AG04450 (cell line): ENCODE measurements at places on chromosomes 6 and 20. TPM values are rescaled to one million over a fixed set of nuclear protein-coding genes. Genes with fewer than 3 reads are reported as not detected.

Gene ECT2L
- 0.01 TPM in 1 of 2 replicates, not detected in the other for polyA plus RNA-seq

Gene ETV7
- polyA plus RNA-seq, result 0.41 and 0.81 TPM in 2 replicates

Gene DLL1
- polyA plus RNA-seq, result 0.06 and 0.07 TPM in 2 replicates

Gene SEL1L2
- polyA plus RNA-seq, result not detected in 2 replicates

Gene PCIF1
- 11.5 and 14.6 TPM in 2 replicates for polyA plus RNA-seq

Gene STAU1
- polyA plus RNA-seq, result 75.4 and 80.7 TPM in 2 replicates

Gene BPIFA1
- polyA plus RNA-seq, result not detected in 2 replicates

Gene ULBP3
- 13.1 and 16.0 TPM in 2 replicates for polyA plus RNA-seq

Gene GGTLC1
- not detected in 2 replicates for polyA plus RNA-seq

Gene PACRG
- not detected in 2 replicates for polyA plus RNA-seq

Gene ANGPT4
- not detected in 2 replicates for polyA plus RNA-seq

Gene MEP1A
- polyA plus RNA-seq, result not detected in 2 replicates

Gene TRMT6
- polyA plus RNA-seq, result 8.3 and 10.2 TPM in 2 replicates

Gene FYN
- 25.2 and 29.0 TPM in 2 replicates for polyA plus RNA-seq

Gene SIRPB2
- polyA plus RNA-seq, result not detected in 2 replicates

Gene PTCHD4
- 2.3 and 2.9 TPM in 2 replicates for polyA plus RNA-seq

Gene SYCP2
- 0.24 and 0.25 TPM in 2 replicates for polyA plus RNA-seq

Gene DUSP15
- not detected in 2 replicates for polyA plus RNA-seq

Gene AKIRIN2
- polyA plus RNA-seq, result 30.4 and 31.3 TPM in 2 replicates

Gene APCDD1L
- 8.6 and 14.5 TPM in 2 replicates for polyA plus RNA-seq

Gene PNLDC1
- polyA plus RNA-seq, result 0.11 and 0.19 TPM in 2 replicates

Gene OR2J3
- polyA plus RNA-seq, result not detected in 2 replicates

Gene MYL9
- 273 and 380 TPM in 2 replicates for polyA plus RNA-seq

Gene CARMIL1
- 0.41 and 0.55 TPM in 2 replicates for polyA plus RNA-seq

Gene WRNIP1
- polyA plus RNA-seq, result 28.0 and 35.2 TPM in 2 replicates

Gene SIRPB1
- polyA plus RNA-seq, result not detected in 2 replicates

Gene TFAP2C
- 0.07 TPM in 1 of 2 replicates, not detected in the other for polyA plus RNA-seq

Gene KHDC1L
- 0.22 and 0.27 TPM in 2 replicates for polyA plus RNA-seq

Gene BMP5
- polyA plus RNA-seq, result 0.26 and 0.63 TPM in 2 replicates

Gene CAGE1
- not detected in 2 replicates for polyA plus RNA-seq

Gene CNKSR3
- polyA plus RNA-seq, result 8.6 and 10.1 TPM in 2 replicates

Gene POU3F2
- not detected in 2 replicates for polyA plus RNA-seq

Gene GCLC
- polyA plus RNA-seq, result 74.8 and 89.3 TPM in 2 replicates

Gene CTAGE9
- polyA plus RNA-seq, result not detected in 2 replicates

Gene NKX2-4
- polyA plus RNA-seq, result not detected in 2 replicates

Gene SLC17A3
- polyA plus RNA-seq, result 0.04 TPM in 1 of 2 replicates, not detected in the other

Gene IPCEF1
- polyA plus RNA-seq, result 0.35 and 0.66 TPM in 2 replicates

Gene KCNG1
- 16.0 and 20.3 TPM in 2 replicates for polyA plus RNA-seq

Gene OPRM1
- not detected in 2 replicates for polyA plus RNA-seq

Gene VNN1
- 0.06 TPM in 1 of 2 replicates, not detected in the other for polyA plus RNA-seq

Gene SAMD10
- 1.3 and 1.8 TPM in 2 replicates for polyA plus RNA-seq

Gene CDH26
- 0.05 and 0.10 TPM in 2 replicates for polyA plus RNA-seq

Gene GSTA2
- polyA plus RNA-seq, result not detected in 2 replicates

Gene KCNK5
- not detected in 2 replicates for polyA plus RNA-seq

Gene LY86
- not detected in 2 replicates for polyA plus RNA-seq

Gene FLRT3
- 2.2 and 3.0 TPM in 2 replicates for polyA plus RNA-seq

Gene DST
- 163 and 182 TPM in 2 replicates for polyA plus RNA-seq

Gene PLCB4
- 13.0 and 18.6 TPM in 2 replicates for polyA plus RNA-seq

Gene CLIC5
- polyA plus RNA-seq, result not detected in 2 replicates

Gene SAMD5
- 1.9 and 3.1 TPM in 2 replicates for polyA plus RNA-seq

Gene SLC17A4
- not detected in 2 replicates for polyA plus RNA-seq

Gene PNPLA1
- not detected in 2 replicates for polyA plus RNA-seq

Gene TREML1
- not detected in 2 replicates for polyA plus RNA-seq

Gene LPIN3
- 1.2 and 2.0 TPM in 2 replicates for polyA plus RNA-seq

Gene SLC17A2
- not detected in 2 replicates for polyA plus RNA-seq

Gene TREML2
- polyA plus RNA-seq, result not detected in 2 replicates

Gene OTOR
- not detected in 2 replicates for polyA plus RNA-seq

Gene EYA2
- polyA plus RNA-seq, result 4.0 and 5.1 TPM in 2 replicates

Gene EEF1A2
- 0.94 and 0.99 TPM in 2 replicates for polyA plus RNA-seq
